ENCODE measurements at places on chromosomes 4 and X. TPM values are rescaled to one million over a fixed set of nuclear protein-coding genes. Genes with fewer than 3 reads are reported as not detected.

- DNase-seq: no peak
These were observed 88.6 kb upstream of the MAML3 start for GRCh38 chr4:140242357-140243277.

GRCh38 chr4:185734214-185734613, 77.8 kb downstream of the SORBS2 start:
- DNase-seq: peak; percentile 41

DNA sequence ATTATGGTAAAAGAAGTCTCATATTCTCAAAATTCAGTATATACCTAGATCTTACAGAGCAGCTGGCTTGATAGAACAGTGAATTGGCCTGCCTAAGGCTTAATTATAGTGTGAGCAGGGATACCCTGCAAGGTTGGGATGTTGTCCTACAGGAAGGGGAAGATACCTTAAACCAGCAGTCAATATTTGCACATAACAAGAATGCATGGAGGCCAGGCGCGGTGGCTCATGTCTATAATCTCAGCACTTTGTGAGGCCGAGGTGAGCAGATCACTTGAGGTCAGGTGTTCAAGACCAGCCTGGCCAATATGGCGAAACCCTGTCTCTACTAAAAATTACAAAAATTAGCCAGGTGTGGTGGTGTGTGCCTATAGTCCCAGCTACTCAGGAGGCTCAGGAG, 58.7 kb upstream of the ABCG2 start:
- no peak for DNase-seq

- no peak for DNase-seq
These were observed 9.6 kb upstream of the CCDC149 start for GRCh38 chr4:24922416-24922815.

The HMGN5 gene
- 0.87 TPM for total RNA-seq

DNA sequence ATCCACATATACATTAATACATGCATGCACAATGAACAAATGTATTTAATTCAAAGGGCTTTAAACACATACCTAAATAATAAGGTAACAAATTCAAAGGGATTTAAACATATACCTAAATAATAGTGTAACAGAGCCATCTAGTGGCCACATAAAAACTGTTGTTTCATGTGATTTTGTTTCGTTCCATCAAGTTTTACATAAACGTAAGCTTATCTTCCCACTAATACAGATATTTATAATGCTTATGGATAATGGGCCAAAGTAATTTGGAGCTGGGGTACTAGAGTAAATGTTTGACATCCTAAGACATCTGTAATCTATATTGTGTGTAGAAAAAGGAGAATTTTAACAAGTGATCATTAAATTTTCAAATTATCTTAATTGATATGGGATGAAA, 82.3 kb downstream of the PRSS12 start:
- peak; percentile 63 for DNase-seq

DNA sequence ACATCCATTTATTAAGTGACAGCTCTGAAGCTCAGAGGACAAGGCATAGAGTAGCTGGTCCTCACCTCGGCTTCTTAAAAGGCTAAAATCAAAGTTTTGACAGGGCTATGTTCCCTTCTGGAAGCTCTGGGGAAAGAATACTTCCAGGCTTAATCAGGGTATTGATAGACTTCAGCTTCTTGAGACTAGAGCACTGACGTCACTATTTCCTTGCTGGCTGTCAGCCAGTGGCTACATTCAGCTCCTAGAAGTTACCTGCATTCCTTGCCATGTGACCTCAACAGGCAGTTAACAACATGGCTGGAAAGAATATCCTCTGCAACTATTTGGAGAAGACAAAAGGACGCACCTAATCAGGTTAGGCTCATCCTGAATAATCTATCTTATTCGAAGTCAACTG, 1144.8 kb downstream of the ADGRL3 start:
- no peak for DNase-seq

DNA sequence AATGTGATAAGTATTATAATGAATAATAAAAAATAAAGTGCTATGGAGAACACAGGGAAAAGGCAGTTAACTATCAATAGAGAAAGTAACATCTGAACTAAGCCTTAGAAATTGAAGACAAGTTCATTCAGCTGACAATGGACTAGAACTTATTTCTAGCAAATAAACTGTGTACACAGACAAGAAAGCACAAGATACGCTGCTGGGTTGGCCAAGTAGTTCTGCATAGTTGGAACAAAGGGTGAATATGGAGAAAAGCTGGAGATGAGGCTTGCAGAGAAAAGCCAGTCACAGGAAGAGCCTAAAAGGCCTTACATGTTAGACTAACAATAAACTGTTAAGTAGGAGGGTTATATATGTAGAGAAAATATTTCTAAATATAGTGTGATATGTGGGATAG, 71.2 kb downstream of the WDFY3 start:
- DNase-seq: no peak

The PAGE2B gene
- not detected for total RNA-seq

The SLC35A2 gene
- total RNA-seq: 7.8 TPM

Data from lung microvascular endothelial cell (primary cell).